ENCODE measurements at places on chromosomes 11 and 22. TPM values are rescaled to one million over a fixed set of nuclear protein-coding genes. Genes with fewer than 3 reads are reported as not detected.

Gene CD6
- total RNA-seq = 1.1 TPM

Gene PANX2
- total RNA-seq = 1.8 TPM

Gene SYNGR1
- 4.4 TPM for total RNA-seq

Gene AASDHPPT
- total RNA-seq = 35.8 TPM

Gene FAM180B
- total RNA-seq = 0.48 TPM

Gene GTSE1
- total RNA-seq = 2.5 TPM

Gene PIH1D2
- not detected for total RNA-seq

Gene TSGA10IP
- not detected for total RNA-seq

Gene PKDREJ
- not detected for total RNA-seq

Gene MRGPRX3
- total RNA-seq = not detected
